Activated CD4-positive, alpha-beta T cell treated with anti-CD3 and anti-CD28 coated beads, Interleukin-2, amount 50 U/mL, for 48 hours (primary cell): ENCODE measurements at places on chromosomes 6 and 20.

- no peak for DNase-seq
Observed at GRCh38 chr20:51592564-51592963, 50.0 kb upstream of the NFATC2 start.

DNA sequence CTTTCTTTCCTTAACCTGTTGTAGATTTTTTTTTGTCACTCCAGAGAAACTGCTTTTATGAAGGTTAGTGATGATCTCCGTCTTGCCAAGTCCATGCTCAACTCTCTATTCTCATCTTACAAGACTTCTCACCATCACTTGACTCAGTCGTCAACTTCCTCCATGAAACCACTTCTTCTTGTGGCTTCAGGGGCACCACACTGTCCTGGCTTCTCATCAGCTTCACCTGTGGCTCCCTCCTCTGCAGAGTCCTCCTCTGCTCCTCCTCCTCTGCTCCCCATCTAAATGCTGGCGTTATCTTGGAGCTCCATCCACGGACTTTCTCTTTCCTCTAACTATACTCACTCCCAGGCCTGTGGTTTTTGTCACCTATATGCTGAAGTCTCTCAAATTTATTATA, 187.5 kb downstream of the BACH2 start:
- DNase-seq = peak; percentile 29

GRCh38 chr6:127515234-127515793, 3.8 kb downstream of the MTCL3 start:
- DNase-seq = peak; percentile 13

DNA sequence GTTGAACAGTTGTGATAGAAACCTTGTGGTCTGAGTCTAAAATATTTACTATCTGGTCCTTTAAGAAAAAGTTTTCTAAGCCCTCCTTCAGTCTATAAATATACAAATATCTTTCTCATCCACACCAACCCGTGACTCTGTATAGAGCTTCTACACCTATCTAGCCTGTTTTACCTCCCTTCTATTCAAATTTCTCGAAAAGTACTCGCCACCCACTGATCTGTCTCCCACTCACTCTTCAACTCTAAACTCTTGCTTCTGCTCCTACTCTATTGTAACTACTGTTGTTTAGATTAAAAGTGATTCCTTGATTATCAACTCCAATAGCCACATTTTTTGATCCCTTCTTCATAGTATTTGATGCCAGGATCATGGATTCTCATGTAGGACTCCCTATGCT, 329.4 kb upstream of the MAN1A1 start:
- no peak for DNase-seq

GRCh38 chr20:32991792-32992641, 12.2 kb downstream of the SUN5 start:
- no peak for DNase-seq

GRCh38 chr6:126941751-126942150, 176.7 kb upstream of the RSPO3 start:
- DNase-seq = no peak

DNA sequence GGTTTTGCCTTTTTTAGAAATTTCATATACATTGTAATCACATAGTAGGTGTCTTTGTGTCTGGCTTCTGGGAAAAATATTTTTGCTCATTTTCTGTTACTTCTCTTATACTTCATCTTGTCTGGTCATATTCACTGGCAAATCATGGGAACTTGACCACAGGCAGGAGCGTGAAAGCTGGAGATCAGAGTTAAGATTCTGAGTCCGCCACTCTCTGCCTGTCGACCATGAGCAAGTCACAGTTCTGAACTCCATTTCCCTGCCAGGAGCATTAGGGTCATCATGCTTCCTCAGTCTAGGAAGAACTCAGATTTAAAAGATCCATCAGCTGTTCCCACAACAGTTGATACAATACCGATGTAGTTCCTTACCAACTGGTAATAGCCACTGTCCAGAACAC, 12.4 kb upstream of the SCGN start:
- no peak for DNase-seq

DNA sequence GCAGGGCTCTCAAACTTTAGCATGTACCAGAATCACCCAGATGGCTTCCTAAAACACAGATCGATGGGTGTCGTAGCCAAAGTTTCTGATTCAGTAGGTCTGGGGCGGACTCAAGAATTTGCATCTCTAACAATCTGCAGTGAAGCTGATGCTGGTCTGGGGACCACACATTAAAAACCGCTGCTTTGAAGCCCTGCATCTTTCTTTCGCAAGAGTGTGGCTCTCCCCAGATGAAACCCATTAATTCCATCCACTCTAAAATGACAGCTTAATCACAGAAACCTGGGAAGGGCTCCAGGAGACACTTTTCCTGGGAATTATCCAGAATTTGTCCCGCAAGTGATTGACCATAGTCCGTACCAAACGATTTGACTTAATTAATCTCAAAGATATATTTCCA, 319.8 kb upstream of the PLCB4 start:
- DNase-seq = no peak

DNA sequence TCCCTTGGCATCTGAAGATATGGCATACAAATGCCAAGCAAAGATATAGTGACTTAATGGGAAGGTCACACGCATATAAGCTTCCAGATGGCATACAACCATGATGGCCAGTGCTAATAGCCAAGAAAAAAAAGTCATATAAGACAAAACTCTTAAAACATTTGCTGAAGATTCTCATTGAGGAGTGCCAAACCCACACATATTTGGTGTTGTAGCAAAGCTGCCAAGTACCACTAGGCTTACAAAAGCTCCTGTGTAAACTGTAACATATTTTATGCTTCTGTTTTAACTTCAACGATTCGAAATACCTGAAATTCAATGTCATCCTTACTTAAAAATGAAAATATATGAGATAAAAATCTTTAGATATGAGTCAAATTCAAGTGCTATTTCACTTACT, 123.0 kb downstream of the HMGCLL1 start:
- DNase-seq = no peak

- no peak for DNase-seq
Observed at GRCh38 chr20:32446301-32447100, 88.4 kb downstream of the ASXL1 start.

DNA sequence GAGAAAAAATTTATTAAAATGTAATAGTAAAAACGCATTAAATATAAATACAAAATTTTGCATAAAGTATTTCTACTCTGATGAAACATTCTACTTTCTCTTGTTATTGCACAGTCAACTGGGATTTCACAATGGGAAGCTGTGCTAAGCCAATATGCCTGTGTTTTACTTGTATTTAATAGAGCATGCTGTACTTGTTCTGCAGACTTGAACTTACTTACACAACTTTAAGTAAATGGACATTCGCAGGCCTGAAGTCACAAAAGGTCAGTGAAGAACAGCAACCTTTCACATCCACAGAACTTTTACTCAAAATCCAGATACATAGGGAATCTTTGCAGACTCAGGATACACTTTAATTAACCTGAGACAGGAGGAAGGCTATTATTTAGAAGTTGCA, 409.5 kb downstream of the BTBD3 start:
- DNase-seq = no peak

GRCh38 chr20:58994390-58995159, 12.5 kb downstream of the CTSZ start:
- DNase-seq = no peak

DNA sequence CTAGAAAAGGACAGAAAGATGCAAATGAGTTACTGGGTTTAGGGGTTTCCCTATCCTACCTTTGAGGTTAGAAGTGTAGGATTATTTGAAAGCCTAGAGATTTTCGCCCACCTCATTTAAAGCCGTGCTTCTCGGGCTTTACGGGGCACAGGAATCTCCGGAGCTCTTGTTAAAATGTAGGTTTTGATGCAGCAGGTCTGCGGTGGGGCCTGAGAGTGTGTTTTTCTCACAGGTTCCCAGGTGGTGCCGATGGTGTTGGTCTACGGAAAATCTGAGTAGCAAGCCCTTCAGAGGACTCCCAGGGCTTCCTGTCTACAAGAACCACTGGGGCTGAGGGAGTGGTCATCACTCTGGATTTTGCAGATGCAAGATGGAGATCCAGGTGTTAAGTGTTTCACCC, 47.5 kb downstream of the TRAM2 start:
- no peak for DNase-seq
